IMR-90 (cell line): ENCODE measurements at places on chromosomes 5 and 9. TPM values are rescaled to one million over a fixed set of nuclear protein-coding genes. Genes with fewer than 3 reads are reported as not detected.

Gene THOC3
- total RNA-seq, result 64.7 and 114 TPM in 2 replicates

Gene DMGDH
- under 0.01 and 0.18 TPM in 2 replicates for total RNA-seq

Gene LSM11
- total RNA-seq, result 3.0 and 3.9 TPM in 2 replicates

Gene PCDHB16
- 0.18 and 0.56 TPM in 2 replicates for total RNA-seq

Gene MYOT
- not detected in 2 replicates for total RNA-seq

Gene RFESD
- total RNA-seq, result 2.7 and 3.6 TPM in 2 replicates
